WERI-Rb-1 (cell line): ENCODE measurements at places on chromosomes 2 and 18.
A peak's percentile ranks its signal among the peaks of the same experiment; 100 is the strongest.

DNA sequence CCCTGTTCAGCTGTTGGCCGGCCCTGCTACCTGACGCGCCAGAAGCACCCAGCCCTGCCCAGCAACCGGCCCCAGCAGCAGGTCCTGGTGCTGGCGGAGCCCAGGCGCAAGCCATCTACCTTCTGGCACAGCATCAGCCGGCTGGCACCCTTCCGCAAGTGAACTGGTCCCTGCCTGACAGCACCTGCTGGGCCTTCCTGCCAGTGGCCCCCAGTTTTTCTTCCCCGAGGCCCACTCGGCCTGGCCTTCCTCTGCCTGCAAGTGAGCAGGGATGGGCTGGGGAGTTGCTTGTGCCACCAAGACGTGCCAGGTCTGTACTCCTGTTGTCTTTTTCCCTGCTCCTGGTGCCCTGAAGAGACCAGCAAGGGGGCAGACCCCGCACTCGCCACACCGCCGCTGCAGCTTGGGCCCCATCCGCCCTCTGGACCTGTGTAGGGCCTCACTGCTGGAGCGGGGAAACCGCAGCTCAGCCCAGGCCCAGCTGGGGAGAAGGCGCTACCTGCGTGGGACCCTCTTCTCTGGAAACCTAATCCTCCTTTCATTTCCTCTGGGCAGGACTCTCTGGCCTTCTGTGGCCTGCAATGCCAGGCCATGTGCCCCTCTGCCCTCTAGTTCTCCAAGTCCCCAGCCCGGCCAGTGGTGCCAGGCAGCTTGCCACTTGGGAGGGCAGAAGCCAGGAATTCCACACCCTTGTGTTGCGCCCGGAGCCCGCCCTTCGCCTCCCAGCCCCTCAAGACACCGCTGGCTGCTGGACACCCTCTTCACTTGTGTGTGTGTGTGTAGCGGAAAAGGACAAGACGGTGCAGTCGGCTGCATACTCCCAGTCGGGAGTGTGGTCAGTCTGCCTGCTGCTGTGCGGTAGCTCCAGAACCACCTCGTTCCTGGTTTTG lies 47.0 kb downstream of the FAM168B start:
- no peak for DNase-seq

- DNase-seq: no peak
These were observed 29.5 kb upstream of the RBMS1 start for GRCh38 chr2:160522951-160523710.

- DNase-seq: no peak
These were observed 8.9 kb downstream of the EMILIN2 start for GRCh38 chr18:2855560-2856350.

DNA sequence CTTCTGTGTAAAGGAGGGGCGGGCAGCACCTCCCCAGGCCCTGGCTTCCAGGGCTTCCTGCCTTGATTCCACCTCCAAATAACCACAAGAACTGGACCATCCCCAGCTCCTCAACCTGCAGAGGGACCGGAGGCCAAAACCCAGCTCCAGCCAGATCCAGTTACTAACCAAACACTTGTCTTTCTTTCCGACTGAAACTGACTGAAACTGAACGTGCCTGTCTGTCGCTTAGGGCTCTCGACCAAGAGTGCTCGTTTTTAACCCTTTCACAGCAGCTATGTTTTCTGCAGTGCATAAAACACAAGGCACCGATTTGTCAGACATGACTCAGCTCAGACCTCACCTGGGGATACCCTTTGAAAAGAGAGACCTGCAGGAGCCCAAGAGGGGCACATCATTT lies 249.9 kb upstream of the SIX2 start:
- DNase-seq: no peak

DNA sequence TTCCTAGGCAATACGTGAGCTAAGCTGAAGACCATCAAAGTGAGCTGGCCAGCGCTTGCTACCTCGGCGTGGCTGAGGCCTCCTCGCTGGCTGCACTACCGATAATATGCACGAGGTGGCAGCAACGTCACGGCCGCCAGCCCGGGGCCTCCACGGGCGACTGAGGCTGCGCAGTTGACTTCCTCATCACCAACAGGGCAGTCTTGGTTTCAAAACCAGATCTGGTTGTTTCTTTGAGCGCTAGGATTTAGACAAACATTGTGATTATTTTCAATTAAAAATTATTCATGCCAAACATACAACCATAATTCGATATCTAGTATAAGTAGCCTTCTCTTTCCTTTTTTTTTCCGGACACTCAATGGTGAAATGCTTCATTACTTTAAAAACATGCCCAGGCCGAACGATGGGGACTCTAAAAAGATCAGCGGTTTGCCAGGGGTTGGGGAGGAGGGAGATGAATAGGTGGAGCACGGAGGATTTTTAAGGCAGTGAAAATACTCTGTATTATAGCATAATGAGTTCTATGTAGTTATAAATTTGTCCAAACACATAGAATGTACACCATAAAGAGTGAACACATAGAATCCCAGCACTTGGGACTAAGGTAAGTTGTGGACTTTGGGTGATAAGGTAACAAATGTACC lies 52.0 kb downstream of the CYBRD1 start:
- peak; percentile 80 for DNase-seq

- peak; percentile 51 for DNase-seq
These were observed 19.5 kb downstream of the SLC25A52 start for GRCh38 chr18:31741097-31741735.

DNA sequence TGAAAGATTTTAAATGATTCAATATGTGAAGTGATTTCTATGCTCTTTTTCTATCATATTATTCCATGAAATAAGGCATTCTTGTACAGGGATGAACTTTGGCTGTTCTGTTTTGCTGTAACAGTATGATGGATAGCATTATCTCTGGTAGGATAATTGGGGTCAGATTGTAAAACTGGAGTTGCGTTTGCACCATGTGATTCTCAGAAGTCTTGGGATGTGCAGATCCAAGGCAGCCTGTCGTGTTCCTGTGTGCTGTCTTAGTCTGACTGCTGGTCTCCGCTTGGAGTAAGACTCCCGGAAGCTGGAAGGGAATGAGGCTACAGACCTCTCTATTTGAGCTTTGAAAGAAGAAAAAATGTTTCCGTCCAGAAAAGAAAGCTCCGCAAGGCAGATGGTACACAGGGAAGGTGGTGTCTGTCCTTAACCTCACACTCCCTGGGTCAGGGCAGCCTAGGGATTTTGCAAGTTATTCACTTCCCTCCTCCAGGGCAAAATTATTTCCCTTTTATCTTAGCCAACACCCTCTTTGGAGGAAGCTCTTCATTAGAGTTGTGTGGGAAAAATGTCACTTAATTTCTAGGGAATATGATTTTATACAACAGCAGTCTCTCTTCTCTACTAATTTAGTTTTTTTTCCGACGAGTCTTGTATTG lies 250.6 kb downstream of the PTPRM start:
- DNase-seq: no peak

- DNase-seq: no peak
These were observed 105.4 kb downstream of the ACKR3 start for GRCh38 chr2:236675051-236675450.

GRCh38 chr2:218397463-218397819 lies 2.2 kb upstream of the CTDSP1 start:
- no peak for DNase-seq

DNA sequence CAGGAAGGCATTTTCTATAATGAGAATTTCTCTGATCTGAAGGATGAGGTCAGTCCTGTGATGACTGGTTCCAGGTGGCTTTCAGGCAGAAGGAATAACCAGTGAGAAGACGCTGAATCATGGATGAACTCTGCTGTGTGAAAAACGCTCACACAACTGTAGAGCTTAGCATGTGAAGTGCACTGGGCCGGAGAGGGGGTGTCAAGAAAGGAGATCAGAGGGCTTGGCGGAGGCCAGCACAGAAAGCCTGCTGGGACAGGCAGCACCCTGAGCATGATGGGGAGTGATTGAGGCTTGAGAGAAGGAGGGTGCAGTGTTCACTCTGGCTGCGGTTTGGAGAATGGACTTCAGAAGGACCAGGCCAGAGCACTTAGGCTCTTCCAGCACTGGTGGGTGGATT lies 236.5 kb downstream of the TPGS2 start:
- DNase-seq: no peak

GRCh38 chr2:172031536-172031935 lies 31.8 kb downstream of the METAP1D start:
- no peak for DNase-seq

GRCh38 chr2:174337337-174338146 lies 2.8 kb downstream of the SP9 start:
- DNase-seq: peak; percentile 30

DNA sequence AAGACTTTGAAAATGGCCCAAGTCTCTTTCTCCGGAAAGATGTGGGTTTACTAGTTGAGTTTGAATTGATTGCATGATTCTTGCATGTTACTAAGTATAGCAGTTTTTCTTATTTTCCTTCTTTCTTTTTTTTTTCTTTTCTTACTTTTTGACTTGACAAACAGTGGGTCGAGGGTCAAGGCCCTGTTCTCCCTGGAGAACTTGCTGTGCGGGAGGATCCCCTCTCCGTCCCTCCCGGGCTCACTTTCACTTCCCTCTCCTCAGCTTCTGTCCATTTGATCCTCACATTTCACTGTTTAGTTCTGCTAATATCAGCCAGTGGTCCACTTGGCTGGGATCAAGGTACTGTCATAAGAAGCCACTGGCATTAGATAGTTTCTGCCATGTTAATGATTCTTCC lies 767.4 kb downstream of the TDRD15 start:
- no peak for DNase-seq

DNA sequence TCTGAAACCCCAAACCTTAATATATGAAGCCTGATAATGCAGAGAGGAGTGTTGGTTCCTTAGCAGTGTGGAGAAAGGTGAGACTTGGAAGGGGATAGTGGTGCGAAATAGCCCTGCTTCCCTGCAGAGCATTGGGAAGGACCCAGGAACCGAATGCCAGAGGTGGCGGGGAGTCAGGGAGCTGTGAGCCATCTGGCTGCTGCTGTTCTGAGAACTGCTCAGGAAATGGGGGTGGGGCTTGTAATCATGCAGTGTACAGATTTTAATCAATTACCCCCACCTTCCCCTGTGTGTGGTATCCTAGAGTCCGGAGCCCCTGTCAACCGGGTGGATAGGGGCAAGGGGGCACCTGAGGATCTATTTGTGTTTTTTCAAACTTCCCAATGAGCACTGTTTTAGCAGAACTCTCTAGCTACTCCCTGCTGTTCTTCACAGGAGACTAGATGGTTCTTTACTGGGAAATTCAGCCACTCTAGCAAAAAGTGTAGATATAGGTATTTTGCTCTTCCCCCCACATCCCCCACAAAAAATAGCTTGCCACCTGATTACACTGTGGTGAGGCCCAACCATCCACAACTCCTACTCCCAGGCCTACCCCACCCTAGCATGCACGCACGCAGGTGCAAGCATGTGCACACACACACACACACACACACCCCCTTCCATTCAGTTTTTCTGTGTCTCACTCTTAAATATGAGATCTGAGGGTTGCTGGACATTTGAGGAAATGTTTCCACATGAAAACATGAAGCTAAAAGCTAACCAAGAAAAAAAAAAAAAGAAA lies 30.1 kb upstream of the MBOAT2 start:
- DNase-seq: peak; percentile 74

GRCh38 chr2:200618590-200619021 lies 32.8 kb downstream of the AOX1 start:
- DNase-seq: no peak

DNA sequence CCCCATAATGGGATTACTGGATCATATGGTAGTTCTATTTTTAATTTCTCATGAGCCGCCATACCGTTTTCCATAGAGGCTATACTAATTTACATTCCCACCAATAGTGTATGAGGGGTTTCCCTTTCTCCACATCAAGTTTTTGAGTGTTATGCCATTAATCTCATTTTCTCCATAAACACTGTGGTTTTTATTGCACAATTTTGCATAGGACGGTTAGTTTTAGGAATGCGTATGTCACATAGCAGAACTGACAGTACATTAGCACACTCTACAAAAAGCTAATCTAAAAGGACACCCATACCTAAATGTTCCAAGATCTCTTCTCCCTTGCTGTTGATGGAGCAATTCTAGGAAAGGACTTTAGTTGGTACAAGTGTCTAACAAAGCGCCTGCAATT lies 32.5 kb downstream of the DARS1 start:
- no peak for DNase-seq

DNA sequence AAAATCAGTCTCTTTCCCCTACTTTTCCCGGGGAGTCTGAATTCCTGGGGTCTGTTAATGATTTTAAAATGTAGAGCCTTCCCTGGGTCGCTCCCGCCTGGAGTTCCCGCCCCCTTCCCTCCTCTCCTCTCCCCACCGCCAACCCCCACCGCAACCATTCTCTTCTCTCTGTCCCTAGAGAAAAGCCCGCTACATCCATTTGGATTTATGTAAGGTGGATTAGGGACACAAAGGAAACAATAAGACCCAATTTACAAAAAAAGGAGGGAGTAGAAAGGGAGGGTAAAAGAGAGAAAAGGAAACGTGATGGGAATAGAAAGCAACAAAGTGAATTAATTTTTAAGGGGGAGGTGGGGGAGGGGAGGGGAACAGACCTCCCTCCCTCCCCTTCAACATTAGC lies 2.2 kb downstream of the EPHA4 start:
- no peak for DNase-seq

DNA sequence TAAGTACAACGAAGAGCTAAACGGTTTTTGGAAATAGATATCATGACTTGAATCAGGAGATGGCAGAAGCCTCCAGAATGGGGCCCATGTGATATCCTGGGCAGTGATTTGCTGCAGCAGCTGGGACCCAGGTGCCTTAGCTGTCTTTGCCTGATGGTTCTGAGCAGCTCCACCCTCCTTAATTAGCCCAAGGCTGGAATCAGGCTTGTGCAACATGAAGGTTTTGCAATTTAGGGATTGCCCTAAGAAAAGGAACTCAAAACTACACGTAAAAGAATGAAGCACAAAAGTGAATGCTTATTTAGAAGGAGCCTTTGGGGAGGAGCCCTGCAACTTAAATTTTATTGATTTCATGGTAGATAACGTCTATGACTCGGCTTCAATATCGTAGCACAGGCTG lies 17.3 kb upstream of the CNDP2 start:
- no peak for DNase-seq

- DNase-seq: no peak
These were observed 9.1 kb upstream of the ATG16L1 start for GRCh38 chr2:233242231-233242927.

DNA sequence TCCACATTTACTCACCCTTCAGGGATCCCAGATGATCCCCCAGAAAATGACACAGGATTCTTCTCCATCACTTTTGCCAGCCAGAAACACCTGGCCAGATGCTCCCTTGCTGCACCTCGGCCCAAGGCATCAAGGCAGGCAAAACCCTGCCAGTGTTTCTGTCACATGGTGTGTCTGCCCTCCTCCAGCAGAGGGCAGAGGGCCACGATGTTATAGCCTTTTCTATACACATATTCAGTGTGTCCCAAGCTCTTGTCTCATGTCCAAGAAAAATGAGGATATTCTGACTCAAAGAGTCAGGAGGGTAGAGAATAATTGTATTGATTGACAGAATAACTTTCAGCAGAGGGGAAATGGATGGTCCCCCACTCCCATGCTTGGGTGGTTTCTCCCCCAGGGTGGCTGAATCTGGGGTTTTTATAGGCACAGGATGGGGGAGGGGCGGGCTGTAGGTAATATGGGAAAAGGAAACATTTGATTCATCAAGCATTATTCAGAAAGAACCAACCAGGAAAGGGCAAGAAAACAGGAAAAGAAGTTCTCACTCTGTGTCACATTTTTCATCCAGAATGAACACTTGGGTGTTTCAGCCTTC lies 933.9 kb downstream of the TRIB2 start:
- peak; percentile 36 for DNase-seq

GRCh38 chr2:142878031-142878678 lies 691 bp downstream of the KYNU start:
- no peak for DNase-seq

GRCh38 chr2:227295806-227296205 lies 29.2 kb upstream of the MFF start:
- DNase-seq: no peak
